ENCODE measurements at places on chromosomes 12 and 14. TPM values are rescaled to one million over a fixed set of nuclear protein-coding genes. Genes with fewer than 3 reads are reported as not detected.

DNA sequence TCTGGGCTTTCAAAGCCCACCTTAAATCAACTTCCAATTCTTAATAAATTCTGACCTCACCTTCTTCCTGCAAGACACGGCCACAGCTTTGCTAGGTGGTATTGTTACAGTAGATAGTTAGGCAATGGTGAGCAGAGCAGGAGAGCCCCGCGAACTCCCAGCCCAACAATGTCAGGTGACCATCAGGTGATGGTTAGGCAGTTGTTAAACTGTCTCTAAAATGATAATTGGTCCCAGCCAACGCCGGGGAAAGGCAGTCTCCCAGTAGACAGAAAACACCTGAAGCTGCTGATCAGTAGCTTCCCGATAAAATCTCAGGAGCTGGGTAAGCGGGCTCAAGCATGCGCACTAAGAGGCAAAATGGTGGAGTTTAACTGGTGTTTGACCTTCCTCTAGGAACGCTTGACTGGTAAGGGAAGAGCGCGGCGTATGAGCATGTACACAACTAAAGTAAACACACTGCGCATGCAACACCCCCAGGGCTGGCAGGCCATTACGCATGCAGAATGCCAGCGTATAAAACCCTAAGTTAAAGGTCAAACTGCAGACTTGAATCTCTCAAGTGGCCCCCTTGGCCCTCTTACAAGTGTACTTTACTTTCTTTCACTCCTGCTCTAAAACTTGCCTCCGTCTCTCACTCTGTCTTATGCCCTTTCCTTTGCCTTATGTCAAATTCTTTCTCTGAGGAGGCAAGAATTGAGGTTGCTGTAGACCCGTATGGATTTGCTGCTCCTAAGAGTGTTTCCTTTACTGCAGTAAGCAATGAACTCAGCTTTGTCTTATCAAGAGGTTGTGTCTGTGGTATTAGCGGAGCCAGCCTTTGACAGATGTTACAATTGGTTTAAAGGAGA is 113.5 kb downstream of the C12orf75 start:
- DNase-seq = no peak

GRCh38 chr14:92425101-92425500 is 88.5 kb upstream of the RIN3 start:
- DNase-seq = no peak

DNA sequence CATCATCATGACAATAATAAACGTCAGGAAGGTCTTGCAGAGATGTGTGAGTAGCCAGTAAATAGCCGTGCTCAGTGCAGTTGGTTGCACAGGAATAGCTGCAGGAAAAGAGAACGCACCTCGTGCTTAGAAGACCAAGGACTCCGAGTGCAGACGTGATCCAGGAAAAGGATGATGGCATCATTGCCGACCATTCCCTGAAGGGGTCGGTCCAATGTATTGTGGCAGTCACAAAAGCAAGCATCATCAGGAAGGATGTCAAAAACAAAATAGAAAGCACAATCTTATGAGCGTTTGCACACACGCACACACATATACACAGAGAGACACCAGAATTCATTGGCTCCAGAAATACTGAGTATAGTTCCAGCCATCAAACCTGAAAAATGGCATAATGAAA is 12.8 kb downstream of the DUSP6 start:
- DNase-seq = no peak

DNA sequence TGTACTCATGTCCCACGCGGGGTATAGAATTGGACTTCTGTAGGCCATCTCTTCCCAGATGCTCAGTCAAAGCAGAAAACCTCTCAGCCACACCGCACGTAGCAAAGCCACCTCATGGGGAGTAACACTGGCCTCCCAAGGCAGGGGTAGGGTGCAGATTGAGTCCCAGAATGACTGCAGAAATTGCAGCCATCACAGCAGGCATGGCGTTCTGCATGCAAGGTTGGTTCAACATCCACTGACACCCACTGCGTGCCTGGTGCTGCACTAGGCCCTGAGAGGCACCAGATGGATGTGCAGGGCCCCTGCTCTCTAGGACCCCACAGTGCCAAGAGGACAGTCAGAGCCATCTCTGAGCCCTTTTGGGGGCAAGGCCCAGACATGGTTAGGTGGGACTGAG is 39.9 kb downstream of the RAB35 start:
- DNase-seq = no peak

VRTN gene
- 0.08 TPM for total RNA-seq

KCNC2 gene
- total RNA-seq = 0.08 TPM

SOX5 gene
- total RNA-seq = 32.2 TPM

TMEM253 gene
- total RNA-seq = 0.15 TPM

Measured in left lobe of liver (tissue), 2 donors.